ENCODE measurements at places on chromosomes 1 and 21.

DNA sequence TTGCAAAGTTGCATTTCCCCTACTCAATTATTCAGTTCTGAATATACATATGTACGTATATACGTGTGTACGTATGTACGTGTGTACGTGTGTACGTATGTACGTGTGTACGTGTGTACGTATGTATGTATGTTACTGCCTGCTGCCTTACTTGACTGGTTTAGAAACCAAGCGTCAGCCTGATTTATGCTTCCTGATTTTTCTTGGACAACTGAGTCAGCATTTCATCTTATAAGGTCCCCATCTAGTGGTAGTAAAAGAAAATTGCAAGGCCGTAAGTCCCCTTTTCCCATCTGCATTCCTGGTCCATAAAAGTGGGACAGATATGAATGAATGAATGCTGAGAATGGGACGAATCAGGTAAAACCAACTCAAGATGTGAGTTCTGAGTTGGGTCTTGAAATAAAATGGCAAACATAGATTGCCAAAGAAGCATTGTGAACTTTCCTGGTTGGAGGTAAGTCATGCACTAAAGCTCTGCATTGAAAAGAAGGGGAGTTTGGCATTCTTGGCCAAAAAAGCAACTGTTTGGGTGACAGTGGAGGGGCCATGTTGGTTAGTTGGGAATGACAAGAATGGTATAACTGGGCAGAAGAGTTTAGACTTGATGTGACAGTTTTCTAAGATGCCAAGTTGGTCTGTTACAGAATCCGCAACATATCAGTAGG is 76.4 kb upstream of the DNAH14 start:
- DNase-seq: no peak

- DNase-seq: no peak
Measured at GRCh38 chr1:194309269-194309668, 1122.9 kb upstream of the B3GALT2 start.

DNA sequence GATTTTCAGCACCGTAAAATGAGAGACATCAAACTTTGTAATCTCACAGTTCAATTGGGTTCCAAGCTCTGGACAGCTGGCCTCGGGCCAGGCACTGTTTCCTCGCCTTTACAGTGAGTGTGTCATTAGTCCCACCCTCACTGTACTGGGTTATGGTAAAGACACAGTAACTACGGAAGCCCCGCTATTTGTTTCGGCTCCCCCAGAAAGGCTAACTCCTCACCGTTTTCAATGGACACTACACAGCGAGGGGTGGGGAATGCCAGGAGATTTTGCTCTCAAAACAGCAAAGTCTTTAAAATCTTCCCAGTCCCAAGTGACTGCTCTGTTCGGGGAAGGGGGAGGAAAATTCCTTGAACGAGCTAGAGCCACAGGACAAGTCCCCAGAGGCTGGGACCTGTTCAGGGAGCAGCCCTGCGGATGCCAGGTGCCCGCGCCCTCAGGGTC is 757 bp upstream of the SPSB1 start:
- no peak for DNase-seq

GRCh38 chr1:20223551-20224419 is 37.5 kb upstream of the PLA2G2C start:
- DNase-seq: no peak

GRCh38 chr21:45941717-45942546 is 39.6 kb upstream of the COL6A1 start:
- DNase-seq: no peak

GRCh38 chr1:98967122-98967521 is 37.5 kb downstream of the PLPPR5 start:
- no peak for DNase-seq

- no peak for DNase-seq
Measured at GRCh38 chr1:27099135-27099586, 55.8 kb downstream of the SLC9A1 start.

DNA sequence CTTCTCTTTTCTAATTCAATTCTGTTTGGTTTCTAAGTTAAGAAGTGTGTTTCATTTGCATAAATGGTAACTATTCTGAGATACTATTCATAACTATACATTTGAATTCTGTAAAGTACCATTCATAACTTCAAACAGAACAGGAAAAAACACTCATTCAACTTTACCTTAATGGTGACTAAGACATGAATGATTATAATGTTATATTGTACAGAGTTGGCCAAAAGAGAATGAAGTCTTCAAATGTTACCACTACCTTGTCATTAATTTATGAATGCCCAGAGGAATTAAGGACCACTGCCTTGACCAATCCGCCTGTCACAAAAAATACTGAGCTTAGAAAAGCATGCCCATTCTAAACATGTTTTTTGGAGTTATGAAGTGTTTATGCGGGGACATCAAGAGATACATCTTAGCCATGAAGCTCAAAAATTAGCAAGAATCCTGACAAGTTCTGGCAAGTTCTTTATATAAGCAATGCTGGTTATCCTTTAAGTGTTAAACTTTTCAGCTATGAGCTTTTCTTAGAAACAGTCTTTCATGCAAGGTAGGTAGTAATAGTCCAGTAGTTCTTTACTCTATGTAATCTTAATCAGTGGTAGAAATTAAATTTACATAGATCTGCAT is 7.9 kb downstream of the WASF2 start:
- no peak for DNase-seq

GRCh38 chr21:43767984-43768867 is 7.9 kb downstream of the CSTB start:
- DNase-seq: no peak

- no peak for DNase-seq
Measured at GRCh38 chr1:228083871-228084278, 1.4 kb downstream of the ARF1 start.

DNA sequence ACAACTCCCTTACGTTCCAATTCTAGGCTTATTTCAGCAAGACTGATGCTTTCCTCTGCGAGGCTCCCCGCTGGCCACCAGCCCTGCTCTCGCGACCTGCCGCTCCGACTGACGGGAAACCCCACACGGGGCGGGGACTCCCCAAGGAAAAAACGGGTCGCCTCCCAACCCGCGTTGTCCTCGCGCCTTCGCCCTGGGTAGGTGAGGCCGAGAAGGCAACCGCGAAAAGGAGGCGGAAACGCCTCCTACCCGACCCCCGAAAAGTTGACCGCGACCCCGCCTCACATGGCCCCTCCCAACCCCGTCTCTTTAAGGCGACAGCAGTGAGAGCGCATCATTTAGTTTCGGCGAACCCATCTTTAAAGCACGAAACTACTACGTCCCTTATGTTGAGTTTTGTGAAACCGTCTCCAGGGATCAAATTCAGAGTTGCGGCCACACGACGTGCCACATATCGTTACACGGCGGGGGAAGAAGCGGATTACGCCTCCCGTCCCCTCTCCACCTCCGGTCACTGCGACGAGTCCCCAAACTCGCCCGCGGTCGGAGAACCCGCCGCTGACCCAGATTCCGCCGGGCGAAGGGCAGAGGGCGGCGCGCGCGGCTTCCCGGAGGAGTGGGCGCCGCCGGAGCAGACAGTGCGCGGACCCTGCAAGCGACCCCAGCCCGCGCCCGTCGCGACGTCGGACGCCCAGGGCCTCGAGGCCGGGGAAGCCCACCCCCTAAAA is 1.2 kb downstream of the ANP32E start:
- peak; percentile 63 for DNase-seq

DNA sequence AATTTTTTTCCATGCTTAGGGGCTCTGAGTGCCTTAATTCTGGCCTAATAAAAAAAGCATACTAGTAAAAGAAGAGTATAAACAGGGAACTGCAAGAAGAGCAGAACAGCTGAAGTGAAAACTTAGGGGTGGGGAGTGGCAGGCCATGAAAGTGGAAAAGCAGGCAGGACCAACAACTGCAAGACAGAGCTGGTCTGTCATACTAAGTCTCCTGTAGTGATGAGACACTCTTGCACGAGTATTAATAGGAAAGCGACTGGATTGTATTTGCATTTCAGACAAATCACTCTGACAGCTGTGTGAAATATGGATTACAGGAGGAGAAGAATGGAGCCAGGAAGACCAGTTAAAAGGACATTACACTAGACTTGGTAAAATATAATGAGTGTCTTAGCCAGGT is 449.9 kb downstream of the NUF2 start:
- DNase-seq: no peak

DNA sequence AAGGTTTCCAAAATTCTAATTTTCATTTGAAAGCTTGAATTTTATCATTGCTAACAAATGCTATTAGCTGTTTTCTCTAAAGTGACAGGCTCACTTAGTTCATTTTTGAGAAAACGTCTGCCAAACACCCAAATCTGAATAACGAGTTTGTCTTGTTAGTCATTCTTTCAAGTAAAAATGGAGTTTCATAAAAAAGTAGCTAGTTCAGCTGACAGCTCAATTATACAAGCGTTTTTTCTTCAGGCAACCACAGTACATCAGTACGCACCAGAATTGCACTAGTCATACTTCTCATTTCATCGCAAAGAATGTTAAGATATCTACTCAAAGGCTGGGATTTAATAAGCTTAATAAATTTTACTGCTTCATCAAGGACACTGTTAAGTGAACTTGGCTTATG is 72.3 kb upstream of the SLFNL1 start:
- no peak for DNase-seq

GRCh38 chr21:27425172-27425571 is 458.3 kb upstream of the ADAMTS5 start:
- no peak for DNase-seq

DNA sequence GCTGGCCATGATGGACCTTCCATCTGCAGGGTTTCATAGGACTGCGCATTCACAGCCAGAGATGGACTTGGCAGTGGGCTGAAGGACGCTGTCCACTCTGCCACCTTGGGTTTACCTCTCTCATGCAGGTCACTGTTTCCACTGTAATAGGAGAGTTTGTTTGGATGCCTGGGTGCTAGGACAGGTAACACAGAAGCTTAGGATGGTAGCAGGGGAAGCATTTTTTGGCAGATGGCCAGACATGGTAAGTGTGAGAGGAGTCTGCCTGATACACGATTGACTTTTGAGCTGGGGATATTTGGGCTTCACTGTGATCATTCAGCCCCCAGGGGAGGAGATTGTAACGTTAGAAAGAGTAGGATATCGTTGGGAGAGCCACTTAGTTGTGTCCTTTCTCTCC is 11.8 kb downstream of the PSEN2 start:
- no peak for DNase-seq

- DNase-seq: no peak
Measured at GRCh38 chr1:208967334-208967733, 616.2 kb upstream of the CAMK1G start.
